ENCODE measurements at places on chromosomes 4 and X.

- no peak for DNase-seq
These were observed 997.3 kb downstream of the ARAP2 start for GRCh38 chr4:35247047-35247446.

DNA sequence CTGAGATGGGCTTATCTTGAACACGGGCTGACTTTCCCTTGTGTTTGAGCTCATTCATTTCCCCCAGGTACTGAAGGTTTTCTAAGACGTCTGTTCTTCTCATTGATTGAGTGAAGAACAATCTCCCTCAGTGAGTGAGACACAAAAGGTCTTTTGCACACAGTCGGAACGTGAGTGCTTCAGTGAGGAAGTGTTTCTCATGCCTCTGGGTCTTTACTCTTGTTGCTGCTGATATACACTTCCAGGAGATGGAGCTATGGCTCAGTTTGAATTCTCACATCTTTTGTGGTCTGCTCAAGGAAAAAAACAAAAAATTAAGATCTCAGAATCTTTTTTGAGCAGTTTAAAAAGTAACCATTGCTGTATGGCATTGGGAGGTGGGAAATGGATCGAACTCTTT, 981.9 kb upstream of the TENM3 start:
- DNase-seq: no peak

- DNase-seq: no peak
These were observed 72.1 kb upstream of the MAMLD1 start for GRCh38 chrX:150291014-150291413.

DNA sequence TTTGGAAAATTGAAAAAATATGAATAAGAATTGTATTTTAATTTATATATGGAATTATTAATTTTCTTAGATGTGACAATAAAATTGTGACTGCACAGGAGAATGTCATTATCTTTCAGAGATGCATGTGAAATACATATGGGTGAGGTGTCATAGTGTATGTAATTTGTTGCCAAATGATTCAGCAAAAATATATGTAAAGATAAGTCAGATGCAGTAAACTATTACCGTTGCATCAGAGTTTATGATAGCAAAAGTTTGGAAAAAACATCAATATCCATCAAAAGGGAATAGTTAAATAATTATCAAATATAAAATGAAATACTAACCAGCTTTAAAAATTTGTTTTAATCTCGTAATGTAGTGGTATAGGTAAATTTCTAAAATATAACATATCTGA, 10.4 kb upstream of the SLC7A11 start:
- no peak for DNase-seq

DNA sequence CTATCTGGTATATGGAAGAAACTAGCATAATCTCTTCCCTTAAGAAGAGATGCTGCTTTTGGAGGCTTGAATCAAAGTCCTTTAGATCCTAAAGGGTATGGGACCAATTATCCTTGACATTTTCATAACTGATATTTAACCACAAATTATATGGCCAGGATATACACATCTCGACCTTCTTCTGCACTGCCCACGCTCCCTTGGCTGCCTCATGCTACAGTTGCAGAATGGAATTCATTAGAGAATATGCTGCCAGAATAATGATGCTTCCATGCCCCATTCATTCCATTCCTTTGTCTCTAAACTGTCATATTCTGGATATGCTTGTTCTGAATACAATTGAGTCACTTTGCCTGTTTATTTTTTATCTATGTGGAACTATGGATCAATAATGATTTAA, 157.1 kb upstream of the PACRGL start:
- no peak for DNase-seq

DNA sequence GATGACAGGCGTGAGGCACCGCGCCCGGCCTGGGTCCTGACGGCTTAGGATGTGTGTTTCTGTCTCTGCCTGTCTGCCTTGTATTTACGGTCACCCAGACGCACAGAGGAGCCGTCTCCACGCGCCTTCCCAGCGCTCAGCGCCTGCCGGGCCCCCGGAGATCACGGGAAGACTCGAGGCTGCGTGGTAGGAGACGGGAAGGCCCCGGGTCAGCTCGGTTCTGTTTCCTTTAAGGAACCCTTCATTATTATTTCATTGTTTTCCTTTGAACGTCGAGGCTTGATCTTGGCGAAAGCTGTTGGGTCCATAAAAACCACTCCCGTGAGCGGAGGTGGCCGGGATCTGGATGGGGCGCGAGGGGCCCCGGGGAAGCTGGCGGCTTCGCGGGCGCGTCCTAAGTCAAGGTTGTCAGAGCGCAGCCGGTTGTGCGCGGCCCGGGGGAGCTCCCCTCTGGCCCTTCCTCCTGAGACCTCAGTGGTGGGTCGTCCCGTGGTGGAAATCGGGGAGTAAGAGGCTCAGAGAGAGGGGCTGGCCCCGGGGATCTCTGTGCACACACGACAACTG, 1.3 kb downstream of the SHOX start:
- DNase-seq: no peak

- no peak for DNase-seq
These were observed 84.4 kb downstream of the PPARGC1A start for GRCh38 chr4:23805450-23805851.

DNA sequence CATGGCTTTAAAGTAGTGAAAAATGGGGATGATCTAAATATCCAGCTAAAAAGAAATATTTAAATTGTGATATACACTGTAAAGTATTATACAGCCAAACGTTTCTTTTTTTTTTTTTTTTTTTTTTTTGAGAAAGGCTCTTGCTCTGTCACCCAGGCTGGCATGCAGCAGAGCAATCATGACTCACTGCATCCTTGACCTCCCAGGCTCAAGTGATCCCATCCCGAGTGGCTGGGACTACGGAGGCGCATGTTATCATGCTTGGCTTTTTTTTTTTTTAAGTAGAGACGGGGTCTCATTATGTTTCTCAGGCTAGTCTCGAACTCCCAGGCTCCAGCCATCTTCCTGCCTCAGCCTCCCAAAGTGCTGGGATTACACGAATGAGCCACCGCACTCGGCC, 17.1 kb downstream of the SMIM14 start:
- no peak for DNase-seq

DNA sequence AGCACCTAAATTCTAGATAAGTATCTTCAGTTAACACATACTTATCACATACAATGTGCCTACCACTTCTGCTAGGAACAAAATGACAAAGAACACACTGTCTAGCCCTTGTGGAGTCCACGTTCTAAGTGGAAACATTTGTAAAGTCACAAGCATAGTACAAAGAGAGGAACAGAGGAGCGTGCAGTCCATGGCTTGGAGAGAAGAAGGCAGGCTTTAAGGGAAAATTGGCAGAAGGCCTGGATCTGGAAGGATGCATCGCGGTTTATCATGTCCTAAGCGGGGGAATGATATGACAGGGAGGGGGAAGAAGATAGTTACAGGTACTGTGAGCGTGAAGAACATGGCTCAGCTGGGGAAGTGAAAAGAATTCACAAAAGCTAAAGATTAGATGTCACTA, 218.0 kb downstream of the PRDM5 start:
- no peak for DNase-seq

- DNase-seq: no peak
These were observed 675.6 kb upstream of the FTHL17 start for GRCh38 chrX:31747411-31747810.

GRCh38 chrX:132488180-132488705, 595 bp downstream of the MBNL3 start:
- DNase-seq: no peak

DNA sequence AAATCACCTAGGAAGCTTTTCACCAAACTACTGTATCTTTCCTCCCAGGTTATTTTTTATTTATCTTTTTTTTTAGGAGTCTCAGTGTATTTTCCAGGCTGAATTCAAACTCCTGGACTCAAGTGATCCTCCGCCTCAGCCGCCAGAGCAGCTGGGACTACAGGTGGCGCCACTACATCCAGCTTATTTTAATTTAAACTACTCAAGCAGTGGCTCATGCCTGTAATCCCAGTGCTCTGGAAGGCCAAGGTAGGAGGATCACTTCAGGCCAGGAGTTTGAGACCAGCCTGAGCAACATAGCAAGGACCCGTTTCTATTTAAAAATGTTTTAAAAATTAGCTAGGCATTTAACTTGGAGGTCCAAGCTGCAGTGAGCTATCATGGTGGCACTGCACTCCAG, 37.8 kb downstream of the LEF1 start:
- no peak for DNase-seq

GRCh38 chr4:83486457-83487129, 1.7 kb upstream of the ABRAXAS1 start:
- DNase-seq: no peak

DNA sequence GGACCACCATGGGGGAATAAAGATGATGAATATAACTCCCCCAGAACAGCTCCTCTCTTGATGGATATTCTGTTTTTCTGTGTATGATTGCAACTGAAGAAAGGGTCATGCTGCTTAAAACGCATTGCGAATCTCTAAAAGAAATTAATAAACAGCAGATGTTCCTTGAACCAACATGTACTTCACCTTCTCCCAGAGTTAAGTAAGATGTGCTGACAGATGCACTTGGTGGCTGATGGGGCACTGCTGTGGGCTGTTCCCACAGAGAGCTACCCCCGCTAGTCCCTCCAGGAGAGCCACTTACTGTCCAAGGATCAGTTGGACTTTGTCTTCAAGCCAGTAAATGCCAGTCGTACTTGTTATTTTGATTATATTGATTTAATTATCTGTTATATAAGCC, 26.3 kb upstream of the C4orf54 start:
- DNase-seq: no peak

DNA sequence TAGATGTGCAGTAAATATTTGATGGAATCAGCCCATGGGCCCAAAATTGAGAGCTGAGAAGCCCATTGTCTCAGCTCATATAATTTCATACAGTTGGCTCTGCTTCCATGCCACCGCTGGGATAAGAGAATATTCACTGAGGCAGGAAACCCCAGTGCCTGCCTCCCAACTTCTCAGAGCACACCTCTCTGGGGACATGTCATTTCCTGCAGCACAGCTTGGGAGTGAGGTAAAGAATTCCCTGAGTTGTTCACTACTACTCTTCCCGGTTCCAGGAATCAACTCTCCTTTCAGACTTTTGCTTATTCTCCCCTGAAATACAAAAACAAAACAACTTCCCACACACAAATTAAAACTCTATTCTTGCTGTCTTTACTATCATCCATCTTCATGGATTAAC, 389.3 kb downstream of the MAPK10 start:
- DNase-seq: no peak

- DNase-seq: no peak
These were observed 91.2 kb downstream of the ABLIM2 start for GRCh38 chr4:8067274-8067936.

GRCh38 chr4:153266988-153267387, 62.7 kb downstream of the TRIM2 start:
- no peak for DNase-seq

DNA sequence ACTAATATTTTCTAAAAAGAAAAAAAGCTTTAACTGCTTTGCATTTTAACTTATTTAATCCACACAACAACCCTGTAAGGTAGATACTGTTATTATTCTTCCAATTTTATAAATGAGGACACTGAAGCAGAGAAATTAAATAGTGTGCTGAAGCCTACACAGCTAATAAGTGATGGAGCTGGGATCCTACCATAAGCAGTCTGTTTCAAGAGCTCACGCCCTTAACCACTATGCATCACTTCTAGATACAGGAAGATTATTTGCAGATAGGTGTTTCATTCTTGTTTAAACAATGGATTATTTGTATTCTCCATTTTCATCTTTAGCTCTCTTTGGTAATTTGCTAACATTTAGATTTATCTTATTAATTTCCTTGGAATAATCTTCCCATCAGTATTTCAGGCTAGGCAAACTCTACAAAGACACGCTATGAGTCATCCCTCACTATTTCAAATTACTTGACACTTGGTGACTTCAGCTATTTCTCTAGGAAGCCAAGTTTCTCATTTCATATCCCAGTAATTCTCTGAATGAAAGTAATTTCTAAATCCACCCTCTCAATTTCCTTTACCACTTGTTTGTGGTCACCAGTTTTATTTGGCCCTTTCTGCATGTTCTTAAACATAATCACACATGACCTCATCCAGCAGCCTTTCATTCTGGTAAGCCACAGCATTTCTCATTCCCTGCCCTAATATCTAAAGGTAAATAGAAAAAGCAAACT, 67.3 kb downstream of the ASB9 start:
- no peak for DNase-seq

DNA sequence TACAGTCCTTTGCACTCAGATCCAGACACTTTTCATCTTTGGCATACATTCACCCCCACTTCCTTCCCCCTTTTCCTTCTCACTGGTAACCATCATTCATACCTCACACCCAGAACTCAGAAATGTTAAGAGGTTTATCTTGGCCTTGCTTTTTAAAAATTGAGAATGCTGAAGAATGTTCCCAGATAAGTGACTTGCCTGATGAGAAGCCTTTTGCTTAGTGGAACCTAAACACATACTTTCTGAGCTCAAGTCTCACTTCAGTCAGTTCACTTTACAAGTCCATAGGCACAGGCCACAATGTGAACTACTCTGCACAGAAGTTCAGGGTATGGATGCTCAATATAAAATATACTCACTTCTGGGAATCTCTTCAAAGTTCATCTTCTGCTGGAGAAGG, 129.4 kb downstream of the GRIA3 start:
- no peak for DNase-seq

- no peak for DNase-seq
These were observed 111.9 kb upstream of the KIT start for GRCh38 chr4:54545663-54546424.

GRCh38 chr4:3667258-3667657, 98.9 kb upstream of the ADRA2C start:
- DNase-seq: no peak

- no peak for DNase-seq
These were observed 37.4 kb downstream of the CYTL1 start for GRCh38 chr4:4981827-4982226.

- DNase-seq: no peak
These were observed 90.0 kb downstream of the SHROOM2 start for GRCh38 chrX:9876201-9876600.

GRCh38 chr4:89173336-89174090, 62.2 kb downstream of the TIGD2 start:
- no peak for DNase-seq

DNA sequence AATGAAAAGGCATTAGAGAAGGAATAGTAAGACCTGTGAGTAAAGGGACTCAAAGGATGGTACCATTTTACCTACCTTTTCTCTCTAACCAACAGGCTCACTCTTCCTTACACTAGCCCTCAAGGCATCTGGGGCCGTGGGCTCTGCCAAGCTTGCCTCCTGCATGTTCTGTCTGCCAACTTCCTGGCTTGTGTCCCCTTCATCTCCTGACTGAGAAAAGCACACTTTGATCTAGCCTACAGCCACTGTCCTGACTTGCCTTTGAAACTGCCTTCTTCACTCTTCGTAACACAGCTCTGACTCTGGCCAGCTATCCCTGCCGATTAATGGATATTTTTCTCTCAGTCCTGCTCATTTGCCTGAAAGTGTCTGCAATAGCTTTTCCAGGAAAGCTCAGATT, 76.5 kb downstream of the RASGEF1B start:
- no peak for DNase-seq
